ENCODE measurements at places on chromosomes 16 and 17.

DNA sequence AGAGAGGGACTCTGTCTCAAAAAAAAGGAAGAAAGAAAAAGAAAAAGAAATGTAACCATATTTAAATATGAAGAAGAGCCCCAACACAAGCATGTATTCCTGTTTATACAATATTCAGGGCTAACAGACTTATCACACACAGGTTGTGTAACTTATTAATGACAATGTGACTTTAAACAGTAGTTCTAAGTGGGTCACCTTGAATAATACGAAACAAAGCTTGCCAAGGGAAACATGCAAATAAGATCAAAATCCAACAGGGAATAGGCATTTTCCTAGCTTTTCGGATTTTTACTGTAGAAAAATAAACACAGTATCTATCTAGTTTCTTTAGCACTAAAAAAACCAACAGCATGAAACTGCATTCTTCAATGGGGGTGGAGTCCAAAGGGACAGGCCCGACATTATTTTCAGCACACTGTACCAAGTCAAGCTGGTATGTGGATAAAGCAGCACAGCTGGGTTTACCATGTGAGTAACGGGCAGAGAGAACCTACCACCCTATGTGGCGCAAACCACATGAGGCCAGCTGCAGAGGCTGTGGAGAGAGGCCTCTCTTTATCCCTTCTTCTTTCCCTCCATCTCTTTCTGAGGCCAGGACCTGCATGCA lies 45.3 kb downstream of the TOM1L2 start:
- DNase-seq = no peak

DNA sequence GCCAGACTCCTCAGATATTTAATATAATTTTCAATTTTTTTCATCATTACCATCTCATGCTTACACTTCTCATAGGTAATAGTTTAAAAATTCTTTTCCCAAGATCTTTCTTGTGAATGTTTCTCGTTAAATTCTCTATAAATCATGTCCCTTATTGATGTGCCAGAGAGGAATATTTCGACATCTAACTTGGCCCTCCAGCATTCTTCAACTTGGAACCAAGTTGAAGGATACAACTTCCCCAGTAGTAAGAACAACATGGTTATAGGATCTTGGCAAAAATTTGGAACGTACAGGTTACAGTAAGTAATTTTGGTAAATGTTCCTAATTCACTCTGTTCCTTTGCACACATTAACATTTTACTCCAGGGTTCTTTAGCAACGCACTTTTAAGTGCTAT lies 731.8 kb downstream of the CDH11 start:
- no peak for DNase-seq

DNA sequence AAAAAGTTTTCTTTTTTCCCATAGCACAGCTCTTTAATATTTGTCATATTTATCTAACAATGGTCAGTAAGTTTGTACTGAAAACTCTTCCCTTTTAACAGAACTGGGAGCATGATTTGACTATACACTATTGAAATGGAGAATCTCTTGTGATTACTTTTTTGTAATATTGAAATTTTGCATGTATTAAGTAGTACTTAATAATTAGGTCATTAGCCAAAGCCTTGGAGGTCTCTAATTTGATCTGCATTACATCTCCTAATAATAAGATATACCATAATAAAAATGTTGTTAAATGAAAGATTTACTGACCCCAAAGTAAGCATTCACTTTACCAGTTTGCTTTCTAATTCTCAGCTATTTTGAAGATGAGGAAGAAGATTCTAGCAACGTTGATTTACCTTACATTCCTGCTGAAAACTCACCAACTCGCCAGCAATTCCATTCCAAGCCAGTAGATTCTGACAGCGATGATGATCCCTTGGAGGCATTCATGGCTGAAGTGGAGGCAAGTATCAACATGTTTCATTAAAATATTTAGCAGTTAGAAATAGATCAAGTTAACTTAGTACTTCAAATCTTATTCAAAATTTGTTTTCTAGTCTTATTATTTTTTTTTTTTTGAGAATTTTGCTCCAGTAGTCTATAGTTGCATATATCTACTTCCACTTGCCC lies 18.2 kb downstream of the DDX42 start:
- no peak for DNase-seq

- DNase-seq = no peak
Measured at GRCh38 chr16:8686031-8686621, 11.7 kb downstream of the ABAT start.

DNA sequence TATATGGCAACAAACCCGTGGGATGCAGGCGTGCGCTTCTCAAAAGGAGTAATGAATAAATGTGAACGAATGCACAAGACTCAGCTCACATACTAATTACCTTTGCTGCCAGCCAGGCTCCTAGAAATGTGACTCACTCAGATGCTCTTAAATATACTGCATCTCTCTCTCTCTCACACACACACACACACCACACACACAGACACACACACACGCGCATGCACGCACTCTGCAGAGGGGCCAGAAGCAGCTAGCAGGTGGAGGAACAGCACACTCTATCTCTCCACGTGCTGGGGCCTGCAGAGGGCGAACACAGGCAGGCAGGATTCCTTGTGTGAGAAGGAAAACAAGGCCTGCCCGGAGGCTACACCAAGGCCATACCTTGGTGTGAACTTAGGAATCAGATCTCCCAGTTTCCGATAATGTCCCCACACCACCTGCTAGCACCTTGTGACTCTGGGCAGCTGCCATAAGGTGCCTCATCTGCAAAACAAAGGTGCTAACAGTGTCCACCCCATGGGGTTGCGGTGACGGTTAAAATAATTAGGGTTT lies 5.3 kb downstream of the GPRC5B start:
- DNase-seq = no peak

DNA sequence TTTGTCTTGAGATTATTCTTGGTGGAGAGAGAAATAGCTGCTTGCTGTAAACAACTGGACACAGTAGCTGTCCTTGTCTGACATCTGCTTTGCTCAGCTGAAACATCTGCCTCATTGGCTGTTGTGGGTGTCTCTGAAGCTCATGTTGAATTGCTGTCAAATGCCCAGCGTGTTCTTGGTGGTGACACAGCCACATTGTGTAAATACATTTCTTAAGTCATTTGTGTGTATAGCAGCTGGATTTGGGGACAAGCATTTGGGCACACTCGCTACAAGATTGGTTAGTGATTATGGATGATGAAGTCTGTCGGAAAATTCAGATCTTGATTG lies 5.3 kb downstream of the FAM234A start:
- peak; percentile 38 for DNase-seq

- DNase-seq = no peak
Measured at GRCh38 chr16:57549730-57550129, 7.3 kb downstream of the ADGRG5 start.

DNA sequence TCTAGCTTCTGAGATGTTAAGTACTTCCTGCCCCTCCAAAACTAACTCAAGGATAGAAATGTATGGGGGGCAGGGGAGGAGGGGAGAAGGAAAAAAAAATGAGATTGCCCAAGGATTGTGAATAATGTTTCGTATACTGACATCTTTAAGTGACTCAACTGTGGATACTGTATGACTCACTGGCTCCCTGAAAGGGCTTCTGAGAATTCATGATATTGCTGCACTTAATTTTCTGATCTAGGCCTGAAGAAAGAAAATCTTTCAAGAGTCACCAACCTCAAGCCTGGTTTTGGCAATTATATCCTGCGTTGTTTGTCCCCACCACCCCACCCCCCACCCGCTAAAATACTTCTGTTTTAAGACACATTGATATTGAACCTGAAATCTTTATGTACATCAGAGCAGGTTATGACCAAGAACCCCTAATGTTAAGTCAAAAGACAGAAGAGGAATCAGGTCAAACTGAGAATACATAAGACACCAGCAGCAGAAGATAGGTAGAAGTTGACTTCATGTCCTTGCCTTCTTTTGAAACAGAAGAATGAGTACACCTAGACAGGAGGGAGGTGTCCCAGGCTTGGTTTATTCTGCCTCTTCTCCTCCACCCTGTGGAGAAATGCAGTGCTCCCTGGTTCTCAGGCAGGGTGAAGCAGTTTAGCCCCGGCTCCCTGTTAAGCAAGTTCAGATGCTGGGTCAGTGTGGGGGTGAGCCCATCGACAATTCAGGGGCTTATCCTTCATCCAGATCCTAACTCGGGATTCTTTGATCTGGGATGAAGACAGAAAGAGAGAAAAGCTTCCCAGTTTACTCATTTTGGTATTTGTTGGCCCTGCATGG lies 3.3 kb upstream of the FBXL20 start:
- DNase-seq = no peak

GRCh38 chr16:54447576-54448440 lies 161.2 kb upstream of the IRX3 start:
- no peak for DNase-seq

DNA sequence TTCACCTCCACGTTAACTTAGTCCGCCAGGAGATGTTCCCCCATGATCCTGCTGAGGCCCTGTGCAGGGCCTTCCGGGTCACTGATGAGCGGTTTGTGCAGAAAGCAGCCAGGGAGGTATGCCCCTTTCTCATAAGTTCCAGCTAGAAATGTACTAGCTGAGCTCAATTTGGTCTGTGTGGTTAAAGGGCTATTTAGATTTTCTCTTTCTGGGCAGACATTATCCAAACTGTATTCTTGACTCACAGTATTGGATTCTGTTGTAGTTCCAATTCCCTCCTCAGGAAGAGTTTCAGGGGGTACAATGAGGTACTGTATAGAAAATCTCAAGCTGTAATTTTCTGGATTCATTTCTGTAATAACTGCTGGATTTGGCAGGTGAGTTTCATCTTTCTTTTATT lies 137.1 kb downstream of the TRIM37 start:
- DNase-seq = no peak

DNA sequence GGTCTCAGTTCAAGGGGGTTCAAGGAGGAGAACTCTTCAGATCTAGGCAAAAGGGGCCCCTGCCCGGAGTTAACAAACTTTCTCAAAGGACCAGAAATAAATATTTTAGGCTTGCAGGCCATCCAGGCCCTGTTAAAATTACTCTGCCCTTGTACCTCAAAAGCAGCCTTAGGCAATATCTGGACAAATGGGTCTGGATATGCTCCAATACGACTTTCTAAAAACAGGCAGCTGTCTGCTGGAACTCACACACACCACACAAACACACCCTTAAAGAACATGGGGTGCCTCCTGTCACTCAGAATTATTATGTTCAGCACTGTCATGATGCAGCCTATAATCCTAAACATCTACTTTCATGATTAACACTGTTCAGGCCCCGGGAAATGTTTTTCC lies 75.5 kb downstream of the TMEM132E start:
- DNase-seq = no peak

DNA sequence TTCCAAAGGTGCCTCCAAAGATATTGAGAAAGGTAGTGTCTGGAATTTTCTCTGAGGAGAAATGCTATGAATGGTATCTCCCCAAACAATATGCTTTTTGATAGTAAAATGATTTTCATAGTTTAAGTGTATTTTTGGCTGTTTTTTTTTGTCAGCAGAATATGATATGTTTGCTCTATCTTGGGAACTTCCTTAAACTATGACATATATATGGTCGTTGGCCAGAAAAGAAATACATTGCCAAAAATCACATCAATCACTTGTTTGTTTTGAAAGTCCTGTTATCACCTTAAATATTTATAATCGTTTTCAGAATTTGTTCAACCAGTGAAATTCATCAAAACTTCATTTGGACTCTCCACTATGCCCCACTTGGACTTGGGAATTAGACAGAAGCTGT lies 816.9 kb downstream of the CDH11 start:
- DNase-seq = no peak

- no peak for DNase-seq
Measured at GRCh38 chr17:4438162-4438944, 4.6 kb downstream of the SPNS3 start.

GRCh38 chr16:65697065-65697464 lies 575.2 kb upstream of the CDH11 start:
- DNase-seq = no peak

- peak; percentile 86 for DNase-seq
Measured at GRCh38 chr17:78289802-78290363, 58.5 kb downstream of the TMEM235 start.

Data from GM13976 (cell line).